T-helper 17 cell (primary cell): ENCODE measurements at places on chromosomes 7 and 10.

DNA sequence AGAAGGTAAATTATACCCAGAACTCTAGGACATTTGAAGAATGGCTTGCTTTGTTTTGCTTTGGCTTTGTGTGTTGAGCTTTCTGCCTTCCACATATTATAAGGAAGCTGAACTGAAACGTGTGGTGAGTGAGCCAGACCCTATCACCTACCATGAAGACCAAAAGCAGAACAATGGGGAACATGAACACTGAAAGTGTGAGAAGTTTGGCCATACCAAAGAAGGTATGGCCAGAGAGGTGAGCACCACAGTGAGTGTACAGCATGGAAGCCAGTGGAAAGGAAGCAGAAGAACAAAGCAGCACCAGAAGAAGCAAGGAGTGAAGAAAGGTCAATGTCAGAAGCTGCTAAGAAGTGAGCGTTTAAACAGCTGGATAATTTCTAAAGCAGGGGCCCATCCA lies 59.7 kb upstream of the CCDC71L start:
- no peak for DNase-seq

DNA sequence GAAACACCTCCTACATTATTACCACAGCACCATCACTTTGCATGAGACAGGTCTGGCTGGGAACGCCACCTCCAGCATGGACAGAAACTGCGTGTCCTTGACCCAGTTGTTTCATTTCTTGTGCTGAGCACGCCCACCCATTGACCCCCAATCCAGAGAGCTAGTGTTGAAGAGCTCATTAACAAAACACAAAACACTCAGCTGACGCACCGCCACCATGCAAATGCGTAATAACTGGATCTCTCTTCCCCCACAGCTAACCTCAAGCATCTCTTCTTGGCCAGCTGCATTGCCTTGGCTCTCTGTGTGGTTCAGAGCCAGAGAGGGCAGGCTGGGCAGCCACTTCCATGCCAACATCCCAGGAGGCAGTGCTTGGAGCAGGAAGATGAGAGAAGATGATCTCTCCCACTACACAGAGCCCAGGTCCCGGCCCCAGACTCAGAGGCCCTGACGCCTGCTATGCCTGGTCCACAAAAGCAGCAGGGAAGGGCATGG lies 173.5 kb downstream of the PLXNA4 start:
- DNase-seq, result no peak

GRCh38 chr7:4042402-4043045 lies 639.6 kb upstream of the FOXK1 start:
- DNase-seq, result no peak

DNA sequence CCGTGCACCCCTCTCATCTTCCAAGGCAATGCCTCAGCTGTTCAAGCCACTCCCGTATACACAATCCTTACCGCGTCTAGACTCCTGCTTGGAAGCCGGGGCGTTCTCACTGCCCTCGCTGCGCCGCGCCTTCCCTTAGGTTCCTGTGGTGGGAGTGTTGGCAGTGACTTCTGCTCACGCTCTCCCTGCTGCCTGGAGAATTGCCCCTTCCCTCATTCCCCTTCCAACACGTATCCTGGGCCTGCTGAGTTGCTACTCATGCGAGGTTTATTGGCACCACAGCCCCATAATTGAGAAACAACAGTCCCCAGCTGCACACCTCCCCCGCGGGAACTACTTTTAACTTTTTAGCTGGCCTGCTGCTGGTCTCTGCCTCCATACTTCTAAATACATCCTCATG lies 31.9 kb downstream of the RBM17 start:
- DNase-seq, result no peak

DNA sequence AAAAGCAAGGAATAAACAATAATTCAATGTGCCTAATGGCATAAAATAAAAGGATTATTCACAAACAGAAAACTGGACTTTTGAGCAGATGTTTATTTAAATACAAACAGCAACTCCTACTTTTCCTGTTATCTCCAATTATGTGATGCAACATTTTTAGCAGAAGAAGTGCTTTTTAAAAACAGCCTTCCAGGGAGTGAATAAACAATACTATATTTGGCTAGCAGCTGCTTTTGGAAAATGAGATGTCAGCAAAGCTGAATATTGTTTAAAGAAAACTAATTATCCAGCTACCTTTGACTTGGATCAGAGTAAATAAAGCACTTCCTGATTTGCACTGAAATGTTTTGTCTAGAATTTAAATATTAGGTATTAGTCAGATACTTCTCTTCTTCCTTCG lies 23.2 kb downstream of the CDK1 start:
- DNase-seq, result no peak

- no peak for DNase-seq
Observed at GRCh38 chr10:92756201-92757065, 66.7 kb downstream of the HHEX start.

GRCh38 chr7:46569133-46569465 lies 648.0 kb upstream of the IGFBP3 start:
- no peak for DNase-seq

DNA sequence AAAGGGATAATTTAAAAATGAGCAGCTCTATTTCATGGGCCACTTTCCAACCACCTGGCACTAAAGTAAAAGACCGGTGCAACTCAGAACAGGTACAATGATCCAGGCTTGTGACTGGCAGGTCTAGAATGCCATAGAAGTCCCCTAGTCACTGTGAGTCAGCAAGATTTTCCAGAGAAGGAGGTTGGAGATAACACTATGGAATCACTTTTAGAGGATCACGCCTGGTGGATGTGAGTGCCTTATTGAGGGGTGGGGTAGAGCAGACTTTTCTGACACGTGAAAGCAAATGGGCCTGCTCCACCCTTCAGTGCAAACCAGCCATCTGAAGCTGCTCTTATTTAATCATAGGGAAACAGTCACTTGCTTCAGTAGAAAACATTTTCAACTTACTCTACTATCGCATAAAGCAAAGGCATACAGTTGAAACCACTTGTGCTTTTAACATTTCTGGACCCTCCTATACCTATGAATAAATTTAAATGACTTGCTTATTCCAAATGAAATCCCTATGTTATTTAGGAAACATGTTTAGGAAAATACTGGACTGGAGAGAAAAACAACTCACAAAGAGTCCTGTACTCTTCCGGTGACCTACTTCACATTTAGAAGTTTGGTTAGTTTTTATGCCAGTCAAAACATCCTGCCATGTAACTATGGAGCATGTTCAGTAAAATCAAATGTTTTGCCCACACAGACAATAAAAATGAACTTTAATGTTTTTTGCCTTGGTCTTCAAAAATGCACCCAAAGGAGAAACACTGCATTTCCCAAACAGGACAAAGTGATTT lies 21.5 kb upstream of the AKR1C1 start:
- DNase-seq, result no peak
